ENCODE measurements at places on chromosomes 1 and 21.
A peak's percentile ranks its signal among the peaks of the same experiment; 100 is the strongest.

DNA sequence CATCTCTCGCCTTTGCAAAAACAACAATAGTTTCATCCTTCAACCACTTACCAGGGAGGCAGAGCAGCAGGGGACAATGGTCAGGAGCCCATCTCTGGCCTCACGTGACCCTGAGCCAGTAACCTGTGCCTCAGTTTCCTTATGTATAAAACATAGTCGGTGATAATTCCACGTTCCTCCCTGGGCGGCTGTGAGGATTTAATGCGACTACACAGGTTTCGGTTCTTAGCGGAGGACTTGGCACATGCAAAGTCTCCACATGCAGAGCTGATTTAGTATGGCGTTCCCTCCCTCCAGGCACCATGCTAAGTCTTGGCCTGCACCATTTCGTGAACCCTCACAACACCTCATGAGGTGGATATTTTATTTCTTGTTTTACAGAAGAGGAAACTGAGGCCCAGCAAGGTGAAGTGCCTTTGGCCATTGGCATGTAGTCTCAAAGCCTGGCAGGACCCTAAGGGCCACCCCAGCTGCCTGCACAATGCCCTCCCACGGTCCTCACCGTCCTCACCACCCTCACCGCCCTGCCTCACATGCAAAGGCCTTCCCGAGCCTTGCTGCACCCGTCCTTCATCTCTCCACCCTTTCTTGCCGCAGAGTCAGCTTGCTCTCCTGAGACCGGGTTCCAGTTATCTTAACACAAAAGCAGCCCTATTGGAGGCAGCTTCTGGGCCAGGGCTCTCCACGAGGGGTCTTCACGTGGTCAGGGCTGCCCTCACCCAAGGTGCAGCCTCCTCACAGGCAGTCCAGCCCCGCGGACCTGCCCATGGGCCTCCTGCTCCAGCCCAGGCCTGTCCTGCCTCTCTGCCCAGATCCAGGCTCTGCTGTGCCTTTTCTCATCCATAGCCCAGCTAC, 48.9 kb downstream of the SYF2 start:
- no peak for DNase-seq

DNA sequence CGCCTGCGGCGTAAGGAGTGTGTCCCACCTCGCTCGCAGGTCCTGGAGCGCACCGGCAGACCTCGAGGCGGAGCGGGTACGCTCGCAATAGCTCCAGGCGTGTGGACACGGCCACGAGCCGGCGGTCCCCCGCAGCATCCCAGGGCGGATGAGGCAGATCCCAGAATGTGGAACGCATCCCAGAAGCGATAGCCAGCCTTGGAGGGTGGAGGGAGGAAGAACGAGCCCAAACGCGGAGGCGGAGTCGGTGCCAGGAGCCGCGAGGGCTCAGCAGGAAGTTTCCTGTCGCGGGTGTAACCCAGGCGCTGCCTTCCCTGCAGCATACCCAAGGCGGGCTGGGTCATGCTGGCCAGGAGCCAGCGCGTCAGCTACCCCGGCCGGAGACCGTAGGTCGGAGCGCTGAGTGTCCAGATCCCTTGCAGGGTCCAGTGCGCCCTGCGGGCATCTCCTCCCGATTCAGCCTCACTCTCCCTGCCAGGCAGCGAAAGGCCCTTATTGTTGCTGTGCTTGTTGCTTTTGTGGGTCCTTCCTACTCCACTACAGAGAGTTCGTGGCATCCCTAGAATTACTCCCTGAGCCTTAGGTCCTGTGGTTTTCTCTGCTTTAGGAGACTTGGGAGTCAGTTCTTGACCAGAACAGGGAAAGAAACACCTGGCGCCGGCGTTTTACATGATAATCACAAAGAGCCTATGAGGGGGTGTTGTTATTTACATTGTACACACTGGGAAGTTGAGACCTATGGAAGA, 27.7 kb downstream of the STYXL2 start:
- peak; percentile 72 for DNase-seq

DNA sequence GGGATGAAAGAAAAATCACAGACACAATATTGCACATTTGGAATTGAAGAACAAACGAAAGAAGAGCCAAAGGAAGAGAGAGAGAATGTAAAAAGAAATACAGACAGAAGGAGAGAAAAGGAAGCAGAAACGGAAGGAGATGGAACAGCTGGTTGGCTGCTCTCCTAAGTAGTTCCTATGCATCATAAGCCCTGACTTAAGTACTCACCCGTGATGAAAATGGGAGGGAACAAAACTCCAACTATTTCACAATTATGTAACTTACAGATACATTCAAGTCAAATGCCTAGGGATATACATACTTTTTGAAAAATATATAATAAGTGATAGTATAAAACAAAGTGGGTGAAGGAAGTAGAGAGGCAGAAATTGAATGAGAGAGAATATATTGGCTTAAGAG, 88.5 kb downstream of the TTLL7 start:
- no peak for DNase-seq

GRCh38 chr1:24960071-24960801, 30.2 kb upstream of the RUNX3 start:
- DNase-seq, result peak; percentile 17

DNA sequence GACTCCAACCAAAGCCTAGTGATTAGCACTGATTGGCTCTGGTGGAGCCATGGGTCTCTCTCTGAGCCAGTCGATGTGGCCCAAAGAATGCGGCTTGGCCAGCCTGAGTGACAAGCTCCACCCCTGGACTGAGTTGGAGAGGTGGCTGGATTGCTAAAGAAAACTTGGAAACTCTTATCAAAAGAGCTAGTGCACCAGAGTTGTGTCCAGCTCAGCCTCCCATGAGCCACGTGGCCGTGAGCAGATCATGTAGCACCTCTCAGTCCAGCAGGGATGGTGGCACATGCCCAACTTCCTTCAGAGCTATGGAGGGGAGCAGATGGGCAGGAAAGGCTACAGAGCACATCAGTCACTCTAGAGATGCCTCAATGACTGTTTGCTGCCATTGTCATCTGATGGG, 142.8 kb upstream of the VAMP3 start:
- DNase-seq, result no peak

GRCh38 chr1:209823143-209824041, 4.4 kb upstream of the UTP25 start:
- DNase-seq, result peak; percentile 70

GRCh38 chr21:26844258-26845065, 747 bp downstream of the ADAMTS1 start:
- DNase-seq, result no peak

GRCh38 chr1:92989936-92990583, 28.8 kb upstream of the DIPK1A start:
- DNase-seq, result no peak

GRCh38 chr1:48077795-48078222, 80.6 kb upstream of the TRABD2B start:
- DNase-seq, result no peak

- DNase-seq, result no peak
Measured at GRCh38 chr1:59004755-59005154, 220.9 kb upstream of the JUN start.

GRCh38 chr21:41653243-41653953, 113.5 kb downstream of the RIPK4 start:
- no peak for DNase-seq

DNA sequence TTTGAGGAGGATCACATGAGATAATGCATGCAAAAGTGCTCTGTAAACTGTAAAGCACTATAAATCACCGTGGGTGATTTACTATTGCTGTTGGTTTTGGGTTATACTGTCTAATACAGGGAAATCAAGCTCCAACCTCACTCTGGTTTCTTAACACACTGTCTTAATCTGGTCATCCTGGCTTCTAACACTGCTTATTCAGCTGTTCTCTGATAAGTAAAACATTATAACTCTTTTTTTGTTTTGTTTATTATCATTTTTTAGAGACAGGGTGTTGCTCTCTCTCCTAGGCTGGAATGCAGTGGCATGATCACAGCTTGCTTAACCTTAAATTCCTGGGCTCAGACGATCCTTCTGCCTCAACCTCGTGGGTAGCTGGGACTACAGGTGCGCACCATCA, 21.9 kb upstream of the LSM10 start:
- no peak for DNase-seq

DNA sequence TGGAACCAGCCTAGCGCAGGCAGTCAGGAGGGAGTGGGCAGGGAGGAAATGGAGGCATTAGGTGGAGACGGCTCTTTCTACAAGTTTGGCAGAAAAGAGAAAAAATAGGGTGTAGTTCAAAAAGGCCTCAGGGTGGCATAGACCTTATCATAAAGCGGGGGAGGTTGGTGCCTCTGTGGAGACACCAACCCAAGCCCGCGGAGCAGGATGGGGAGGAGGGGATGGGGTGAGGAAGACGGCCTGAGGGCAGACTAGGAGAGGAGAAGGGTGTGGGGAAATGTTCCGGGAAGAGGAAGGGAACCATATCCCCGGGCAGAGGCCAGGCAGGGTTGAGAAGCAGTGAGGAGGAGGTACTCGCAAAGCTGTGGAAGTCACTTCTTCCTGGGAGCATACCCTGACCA, 17.4 kb upstream of the SHE start:
- no peak for DNase-seq

- no peak for DNase-seq
Measured at GRCh38 chr1:212539737-212540430, 68.7 kb upstream of the ATF3 start.

DNA sequence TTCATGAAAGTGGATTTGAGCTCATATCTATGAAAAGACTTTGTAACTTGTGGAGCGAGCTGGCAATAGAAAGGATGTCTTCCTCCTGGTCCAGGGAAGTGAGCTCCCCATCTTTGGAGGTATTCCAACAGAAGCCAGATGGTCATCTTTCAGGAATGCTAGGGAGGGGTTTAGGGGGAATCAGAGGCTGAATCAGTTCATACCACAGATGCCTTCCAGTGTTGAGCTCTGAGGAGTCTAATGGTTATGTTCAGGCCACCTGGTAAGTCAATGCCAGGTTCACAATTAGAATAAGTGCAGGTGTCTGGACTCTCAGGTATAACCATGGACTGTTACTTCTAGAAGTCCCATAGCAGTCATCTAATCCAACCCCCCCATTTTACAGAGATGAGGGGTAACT, 119.1 kb downstream of the ACTL8 start:
- no peak for DNase-seq

GRCh38 chr1:53644909-53645689, 93.9 kb downstream of the GLIS1 start:
- DNase-seq, result no peak

DNA sequence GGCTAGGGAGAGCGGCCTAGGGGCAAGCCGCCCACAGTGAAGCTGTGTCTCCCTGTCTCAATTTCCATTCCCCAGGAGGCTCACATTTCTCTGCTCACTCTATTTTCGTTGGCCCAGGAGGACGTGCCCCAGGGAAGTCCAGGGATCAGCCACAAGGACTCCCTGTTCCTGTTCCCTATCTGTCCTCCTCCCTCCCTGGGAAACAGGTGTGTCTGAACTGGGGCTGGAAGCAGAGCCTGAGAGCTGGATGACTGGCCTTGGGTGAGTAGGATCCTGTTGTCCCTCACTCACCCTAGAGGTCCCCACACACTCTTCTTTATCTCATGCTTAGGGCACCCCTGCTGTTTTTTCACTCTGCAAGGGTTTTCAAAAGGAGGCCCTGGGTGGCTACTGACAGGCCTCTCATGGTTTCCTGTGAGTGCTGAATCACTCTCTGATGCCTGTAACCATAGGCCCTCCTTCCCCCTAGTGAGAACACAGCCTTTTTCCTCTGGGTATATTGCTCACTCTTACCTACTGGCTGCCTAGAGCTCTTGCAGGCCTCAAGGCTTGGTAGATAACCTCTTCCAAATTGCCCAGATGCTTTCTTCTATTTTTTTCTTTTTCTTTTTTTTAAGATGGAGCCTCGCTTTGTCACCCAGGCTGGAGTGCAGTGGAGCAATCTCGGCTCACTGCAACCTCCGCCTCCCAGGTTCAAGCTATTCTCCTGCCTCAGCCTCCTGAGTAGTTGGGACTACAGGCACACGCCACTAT, 3.3 kb upstream of the UTP11 start:
- peak; percentile 73 for DNase-seq

- no peak for DNase-seq
Measured at GRCh38 chr1:19480282-19480681, 5.1 kb downstream of the CAPZB start.

Data from CD8-positive, alpha-beta T cell (primary cell).